ENCODE measurements at places on chromosomes 5 and 9.

- DNase-seq: no peak
Measured at GRCh38 chr5:97545886-97546535, 363.0 kb upstream of the RIOK2 start.

DNA sequence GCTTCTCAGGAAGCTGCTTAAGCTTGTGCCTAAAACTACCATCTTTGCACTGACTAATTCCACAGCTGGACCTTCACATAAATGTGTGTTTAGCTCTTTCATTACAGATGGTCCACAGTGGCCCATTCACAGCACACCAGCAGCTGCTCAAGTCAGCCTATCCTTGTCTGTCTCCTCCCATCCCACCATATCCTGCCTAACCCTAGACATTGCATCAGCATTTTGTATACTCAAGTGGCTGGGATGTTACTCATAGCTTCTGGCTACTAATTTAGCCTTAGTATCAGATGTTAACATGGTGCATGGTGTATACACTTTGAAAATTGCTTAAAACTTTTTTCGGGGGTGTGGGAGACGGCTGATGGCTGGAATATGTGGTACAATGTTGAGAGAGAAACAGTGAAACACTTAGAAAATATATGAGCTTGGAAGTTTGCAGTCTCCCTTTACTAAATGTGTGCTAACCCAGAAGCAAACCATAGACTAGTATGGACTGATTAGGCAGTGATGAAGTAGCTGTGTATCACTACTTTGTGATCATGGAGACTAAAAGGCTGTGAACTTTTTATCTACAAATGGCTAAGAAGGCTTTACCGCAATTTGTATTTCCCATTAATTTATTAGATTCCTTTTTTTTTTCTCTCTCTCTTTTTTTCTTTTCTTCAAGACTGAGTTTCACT lies 83.1 kb downstream of the JMY start:
- peak; percentile 10 for DNase-seq

DNA sequence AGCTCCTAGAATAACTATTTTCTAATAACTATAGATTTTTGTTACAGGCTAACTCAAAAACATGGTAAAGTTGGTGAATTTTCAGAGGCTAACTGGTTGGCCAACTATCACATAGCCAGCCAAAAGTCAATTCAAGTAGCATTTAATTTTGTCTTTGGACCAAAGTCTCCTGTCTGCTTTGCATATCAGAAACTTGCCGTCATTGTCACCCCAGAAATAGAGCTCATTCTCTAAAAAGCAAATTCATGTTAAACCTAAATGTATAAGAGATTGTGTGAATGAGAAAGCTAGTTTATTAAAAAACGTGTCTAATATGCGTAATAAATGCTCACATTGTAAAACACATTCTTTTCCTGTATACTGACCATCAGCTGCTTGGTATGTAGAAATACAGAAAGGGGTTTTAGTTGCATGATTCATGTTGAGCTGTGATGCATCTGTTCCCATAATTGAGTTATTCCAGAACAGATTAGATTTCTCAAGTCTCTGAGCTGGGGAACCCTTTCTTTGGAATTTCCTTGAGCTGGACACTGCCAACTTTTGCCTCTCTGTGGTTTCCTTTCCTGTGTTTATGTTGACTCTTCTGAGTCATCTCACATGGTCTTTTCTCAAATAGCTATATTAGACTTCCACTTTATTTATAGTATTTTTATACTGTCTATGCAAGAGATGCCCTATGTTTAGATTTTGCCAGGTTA lies 7.3 kb downstream of the SRFBP1 start:
- DNase-seq: peak; percentile 99

- peak; percentile 89 for DNase-seq
Measured at GRCh38 chr5:39399135-39400036, 25.4 kb downstream of the DAB2 start.

- peak; percentile 40 for DNase-seq
Measured at GRCh38 chr9:93108291-93109041, 12.4 kb downstream of the CARD19 start.

- no peak for DNase-seq
Measured at GRCh38 chr5:141701360-141702119, 19.5 kb upstream of the ARAP3 start.

DNA sequence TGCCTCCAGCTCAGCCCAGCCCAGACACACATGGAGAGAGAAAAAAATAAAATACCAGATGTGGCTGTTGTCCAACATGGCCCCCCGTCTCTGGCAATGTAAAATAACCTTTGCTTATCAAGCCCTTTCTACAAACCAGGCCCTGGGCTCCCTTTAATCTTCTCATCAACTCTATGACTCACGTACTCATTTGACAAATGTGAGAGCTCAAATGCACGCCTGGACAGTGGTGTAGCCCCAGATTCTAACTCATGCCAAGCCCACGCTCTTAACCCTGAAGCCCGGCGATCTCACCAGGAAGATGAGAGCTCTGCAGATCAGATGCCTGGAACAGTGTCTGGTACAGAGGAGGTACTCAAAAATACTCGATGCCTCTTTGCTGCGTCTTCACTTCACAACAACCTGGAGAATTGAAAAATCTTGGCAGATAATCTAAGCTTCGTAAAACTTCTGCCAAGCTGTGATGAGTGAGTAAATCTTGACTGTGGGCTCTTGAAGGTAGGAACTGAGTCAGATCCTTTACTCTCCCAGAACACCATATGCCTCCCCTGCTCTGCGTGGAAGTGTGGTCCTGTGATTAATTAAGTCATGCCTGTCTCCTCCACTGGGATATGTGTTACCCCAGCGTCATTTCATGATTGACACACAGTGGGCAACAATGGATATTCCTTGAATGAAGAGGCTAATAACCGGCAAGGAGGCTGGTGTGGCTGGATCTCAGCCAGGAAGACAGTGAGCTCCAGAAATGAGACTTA lies 102.0 kb upstream of the FSTL4 start:
- DNase-seq: no peak

GRCh38 chr5:91020065-91020800 lies 362.9 kb downstream of the ARRDC3 start:
- no peak for DNase-seq

DNA sequence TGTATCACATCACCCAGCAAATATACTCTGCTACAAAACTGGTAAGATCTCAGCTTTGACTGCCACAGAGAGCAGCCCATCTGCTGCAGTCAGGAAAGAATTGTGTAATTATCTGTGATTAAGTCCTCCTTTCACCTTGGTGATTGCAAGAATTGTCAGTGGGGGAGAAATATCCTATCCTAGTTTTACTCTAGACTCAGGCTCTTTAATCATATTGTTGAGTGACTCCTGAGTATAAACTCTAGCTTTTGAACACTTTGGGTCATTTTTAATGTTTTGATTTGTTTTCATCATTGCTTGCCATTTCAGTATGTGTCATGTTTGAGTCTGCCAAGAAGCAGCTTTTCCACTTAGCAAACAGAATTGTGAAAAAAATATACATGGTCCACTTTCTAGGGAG lies 32.1 kb downstream of the VCAN start:
- no peak for DNase-seq

DNA sequence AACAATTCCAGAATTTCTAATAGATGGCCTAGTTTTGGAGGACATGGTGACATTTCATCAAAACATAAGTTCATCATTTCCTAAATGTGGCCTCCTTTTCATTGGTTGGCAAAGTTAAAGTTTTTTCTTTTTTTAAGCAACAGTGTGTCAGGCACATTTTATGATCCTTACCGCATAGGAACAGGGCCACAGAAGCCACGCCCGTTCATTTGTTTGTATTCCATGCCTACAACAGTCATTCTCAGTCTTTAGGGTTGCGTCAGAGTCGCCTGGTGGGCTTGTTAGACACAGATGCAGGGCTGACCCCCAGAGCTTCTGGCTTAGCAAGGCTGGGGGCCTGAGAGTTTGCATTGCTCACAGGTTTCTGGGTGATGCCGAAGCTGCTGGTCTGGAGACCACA lies 130.2 kb downstream of the HSD17B3 start:
- DNase-seq: no peak

DNA sequence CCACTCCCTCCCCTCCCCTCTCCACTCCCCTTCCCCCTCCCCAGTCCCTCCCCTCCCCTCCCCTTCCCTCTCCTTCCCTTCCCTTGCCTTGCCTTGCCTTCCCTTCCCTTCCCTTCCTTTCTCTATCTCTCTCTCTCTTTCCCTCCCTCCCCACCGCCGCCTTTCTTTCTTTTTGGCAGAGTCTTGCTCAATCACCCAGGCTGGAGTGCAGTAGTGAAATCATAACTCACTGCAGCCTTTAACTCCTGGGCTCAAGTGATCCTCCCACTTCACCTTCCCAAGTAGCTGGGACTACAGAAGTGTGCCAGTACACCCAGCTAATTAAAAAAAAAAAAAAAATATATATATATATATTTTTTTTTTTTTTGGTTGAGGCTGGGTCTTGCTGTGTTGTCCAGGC lies 45.5 kb downstream of the IL31RA start:
- no peak for DNase-seq

- peak; percentile 29 for DNase-seq
Measured at GRCh38 chr5:102561894-102562760, 63.3 kb upstream of the SLCO6A1 start.

GRCh38 chr5:98638701-98639100 lies 134.8 kb upstream of the RGMB start:
- no peak for DNase-seq

DNA sequence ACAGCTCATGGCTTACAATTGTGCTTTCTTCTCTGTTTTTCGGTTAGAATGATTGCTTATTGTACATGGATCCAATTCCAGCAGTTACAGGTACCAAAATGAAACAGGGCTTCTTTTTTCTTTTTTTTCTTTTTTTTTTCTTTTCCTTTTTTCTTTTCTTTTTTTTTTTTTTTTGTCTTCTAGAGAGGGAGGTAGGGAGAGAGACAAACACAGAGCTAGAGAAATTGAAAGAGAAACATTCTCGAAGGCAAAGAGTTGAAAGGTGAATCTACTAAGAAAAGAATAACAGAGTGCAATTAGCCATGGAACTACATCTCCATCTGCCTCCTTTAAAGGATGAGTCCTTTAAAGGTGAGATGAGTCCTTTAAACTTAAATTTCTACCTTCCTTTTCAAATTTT lies 1.0 kb upstream of the EDIL3 start:
- DNase-seq: no peak

GRCh38 chr5:14552017-14552416 lies 29.6 kb upstream of the OTULINL start:
- DNase-seq: peak; percentile 79

DNA sequence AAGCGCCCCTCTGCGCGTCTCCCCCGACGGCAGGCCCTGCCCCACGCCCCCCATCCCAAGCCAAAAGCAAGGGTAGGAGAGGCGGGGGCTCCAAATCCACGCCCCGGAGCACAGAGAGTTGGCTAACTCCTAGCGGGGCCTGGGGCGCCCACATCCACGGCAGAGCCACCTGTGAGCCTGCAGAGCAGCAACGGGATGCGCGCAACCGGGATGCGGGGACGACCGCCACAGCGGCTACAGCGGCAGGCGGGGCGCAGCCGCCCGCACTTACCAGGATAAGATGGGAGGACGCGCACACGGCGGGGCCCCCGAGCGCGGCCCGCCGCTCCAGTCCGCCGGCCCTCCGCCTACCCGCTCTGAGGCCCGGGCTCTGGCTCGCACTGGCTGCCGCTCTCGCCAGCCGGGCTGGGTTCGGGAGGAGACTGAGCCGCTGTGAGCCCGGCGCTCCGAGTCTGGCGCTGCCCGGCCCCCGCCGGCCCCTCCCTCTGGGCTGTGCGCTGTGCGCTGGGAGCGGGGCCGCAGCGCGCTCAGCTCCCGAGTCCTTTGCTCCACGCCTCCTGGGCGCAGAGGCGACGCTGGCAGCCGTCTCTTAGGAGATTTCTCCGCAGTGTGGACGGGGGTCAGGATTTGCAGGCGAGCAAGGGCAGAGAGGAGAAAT lies at the start of gene SLC24A2:
Gene SLC24A2 (minus strand): TSS at position 424 of the 658 bp plus-strand sequence.
- no peak for DNase-seq

DNA sequence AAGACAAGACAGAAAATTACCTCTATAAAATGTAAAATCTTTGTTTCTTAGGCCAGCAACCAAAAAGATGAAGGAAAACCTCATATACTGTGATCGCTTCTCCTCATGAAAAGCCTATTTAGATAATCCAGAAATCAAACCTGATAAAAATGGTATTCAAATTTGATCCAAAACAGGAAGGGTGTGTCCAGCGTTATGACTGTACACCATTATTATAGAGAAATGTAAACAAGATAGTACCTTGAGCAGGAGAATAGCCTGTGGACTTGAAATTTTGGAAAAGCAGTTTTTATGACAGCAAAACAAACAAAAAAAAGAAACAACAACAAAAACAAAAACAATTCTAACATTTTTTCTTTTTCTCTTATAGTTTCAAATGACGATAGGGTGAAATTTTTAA lies 1382.8 kb upstream of the CDH9 start:
- DNase-seq: no peak

DNA sequence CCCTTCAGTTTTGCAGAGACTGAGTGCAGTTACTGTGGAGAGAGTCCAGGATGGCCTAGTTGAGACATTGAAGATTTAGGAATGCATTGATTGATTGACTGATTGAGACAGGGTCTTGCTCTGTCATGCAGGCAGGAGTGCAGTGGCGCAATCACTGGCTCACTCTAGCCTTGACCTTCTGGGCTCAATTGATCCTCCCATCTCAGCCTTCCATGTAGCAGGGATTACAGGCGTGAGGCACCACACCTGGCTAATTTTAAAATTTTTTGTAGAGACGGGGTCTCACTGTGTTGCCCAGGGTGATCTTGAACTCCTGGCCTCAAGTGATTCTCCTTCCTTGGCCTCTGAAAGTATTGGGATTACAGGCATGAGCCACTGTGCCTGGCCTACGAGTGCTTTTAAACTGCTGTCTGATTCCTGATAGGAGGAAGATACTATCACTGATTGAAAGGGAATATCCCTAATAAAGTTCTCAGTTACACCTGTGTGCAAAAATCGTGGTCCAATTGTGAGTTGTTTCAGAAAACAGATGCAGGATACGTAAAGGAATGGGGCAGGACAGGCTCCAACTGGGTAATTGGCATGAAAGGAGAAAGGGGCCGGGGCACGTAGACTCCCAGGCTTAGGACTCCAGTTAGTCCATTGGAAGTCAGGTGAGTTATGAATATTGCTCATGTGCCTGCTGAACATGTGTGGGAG lies 87.5 kb downstream of the KDM4C start:
- DNase-seq: no peak

GRCh38 chr9:96302021-96302420 lies at the start of gene HSD17B3:
TSS of gene HSD17B3 (minus strand) at chr9:96302176. CDS start at chr9:96302104, 72 bp downstream.
- no peak for DNase-seq
